ENCODE measurements at places on chromosomes 11 and 22.

DNA sequence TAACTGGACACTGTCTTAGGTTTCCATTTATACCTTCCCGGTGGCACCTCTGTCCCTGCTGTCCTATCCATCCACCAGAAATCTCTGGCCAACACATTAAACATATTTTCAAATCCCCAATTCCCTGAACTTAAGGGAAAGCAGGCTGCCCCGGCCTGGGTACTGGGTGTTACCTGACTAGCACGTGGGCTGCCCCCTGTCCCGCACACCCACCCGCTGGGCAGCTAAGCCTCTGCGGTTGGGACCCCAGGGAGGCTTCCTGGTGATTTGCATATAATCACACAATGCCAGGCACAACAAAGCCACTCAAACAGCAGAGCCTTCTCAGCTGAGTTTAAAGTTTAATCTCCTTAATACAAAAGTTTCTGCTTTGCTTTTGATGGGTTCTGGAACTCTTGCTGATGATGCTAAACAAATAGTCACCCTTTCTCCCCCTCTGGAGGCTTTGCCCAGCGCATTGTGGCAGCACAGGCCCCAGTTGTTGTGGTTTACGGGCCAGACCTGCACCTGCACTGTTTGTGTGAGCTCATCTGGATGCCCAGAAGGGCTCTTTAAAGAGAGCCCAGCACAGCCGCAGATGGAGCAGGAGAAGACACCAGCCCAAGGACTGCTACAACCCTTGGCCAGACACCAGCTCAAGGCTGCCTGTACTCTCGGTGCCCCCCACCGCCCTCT lies 59.9 kb upstream of the POU2AF1 start:
- DNase-seq: no peak

DNA sequence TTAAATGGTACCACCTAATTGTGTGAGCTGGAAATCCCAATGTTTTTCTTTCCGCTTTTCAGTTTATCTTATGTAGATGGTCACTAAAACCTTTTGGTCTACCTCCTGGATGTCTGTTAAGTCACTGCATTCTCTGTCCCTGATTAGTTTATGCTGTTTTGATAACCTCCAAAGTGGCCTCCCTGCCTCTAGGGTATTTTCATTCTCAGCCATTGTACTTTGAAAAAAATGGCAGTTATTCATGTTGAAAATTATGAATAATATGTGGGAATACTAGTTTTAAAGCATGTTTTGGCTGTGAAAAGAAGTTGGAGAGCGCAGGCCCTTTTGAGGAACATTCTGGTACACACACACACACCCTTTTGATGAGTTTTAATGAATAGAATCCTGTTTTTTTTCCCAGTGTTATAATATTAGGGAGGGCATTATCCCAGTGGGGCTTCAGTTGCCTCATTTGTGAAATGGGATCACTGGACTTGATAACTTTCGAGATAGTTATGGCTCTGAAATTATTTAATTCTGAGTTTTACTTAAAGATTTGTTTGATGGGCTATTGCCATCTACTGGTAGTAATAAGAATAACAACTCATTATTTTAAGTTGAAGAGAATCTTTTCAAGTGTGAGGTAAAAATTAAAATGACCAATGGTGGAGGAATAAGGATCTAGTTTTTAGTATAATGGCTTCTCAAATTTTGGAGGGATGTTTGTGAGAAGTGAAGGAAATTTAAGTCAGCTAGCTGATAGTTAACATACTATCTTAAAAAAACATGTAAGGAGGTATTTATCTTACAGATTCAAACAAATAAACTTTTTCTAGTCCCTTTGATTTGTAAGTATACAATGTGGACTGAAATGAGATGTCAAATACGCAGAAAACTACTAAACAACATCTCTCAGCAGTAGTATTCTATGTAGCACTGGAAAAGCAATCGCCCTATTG lies 3.9 kb downstream of the FDX1 start:
- no peak for DNase-seq

DNA sequence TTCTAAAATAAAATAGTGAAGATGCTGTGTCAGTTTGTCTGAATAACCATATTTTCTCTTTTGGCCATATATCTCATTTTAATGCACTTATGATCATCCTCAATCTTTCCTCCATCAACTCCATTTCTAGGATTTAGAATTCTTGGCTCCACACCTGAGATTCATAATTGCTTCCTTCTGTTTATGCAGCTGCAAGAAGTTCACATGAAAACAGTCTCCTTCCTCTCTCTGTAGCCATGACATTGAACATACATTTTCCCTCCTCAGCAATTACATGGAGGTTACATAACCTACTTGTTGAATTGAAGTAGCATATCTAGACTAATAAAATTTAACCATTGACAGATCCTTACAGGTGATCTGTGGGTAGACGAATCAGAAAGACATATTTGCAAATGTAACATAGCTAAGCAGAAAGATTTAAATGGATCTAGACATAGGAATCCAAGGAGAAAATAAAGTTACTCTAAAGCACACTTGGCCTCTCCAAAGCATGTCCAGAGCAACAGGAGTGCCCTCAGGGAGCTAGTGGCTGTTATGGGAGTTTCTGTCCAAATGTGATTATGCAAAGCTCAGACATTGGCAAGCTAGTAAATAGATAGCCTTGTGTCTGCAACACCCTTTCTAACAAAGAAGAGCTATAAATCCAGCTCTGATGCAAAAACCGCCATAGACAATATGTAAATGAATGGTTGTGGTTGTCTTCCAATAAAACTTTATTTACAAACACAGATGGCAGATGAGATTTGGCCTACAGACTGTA lies 119.9 kb upstream of the MPPED2 start:
- DNase-seq: no peak

DNA sequence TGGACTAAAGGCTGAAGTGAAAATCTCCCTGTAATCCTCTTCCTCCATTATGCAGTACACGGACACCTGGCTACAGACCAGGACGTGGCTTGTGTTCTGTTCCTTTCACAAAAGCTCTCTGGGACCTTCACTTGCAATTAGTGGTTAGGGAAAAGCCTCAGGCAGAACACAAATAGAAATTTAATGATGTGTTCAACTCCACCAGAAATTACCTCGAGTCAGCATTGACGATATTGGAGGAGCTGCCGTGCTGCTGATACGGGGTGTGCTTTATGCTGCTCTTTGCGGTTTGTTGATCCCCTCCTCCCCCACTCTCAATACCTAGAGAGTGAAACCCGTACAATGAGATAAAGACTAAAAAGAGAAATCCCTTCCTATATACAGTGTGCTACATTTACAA lies 48.9 kb downstream of the POLD3 start:
- no peak for DNase-seq

DNA sequence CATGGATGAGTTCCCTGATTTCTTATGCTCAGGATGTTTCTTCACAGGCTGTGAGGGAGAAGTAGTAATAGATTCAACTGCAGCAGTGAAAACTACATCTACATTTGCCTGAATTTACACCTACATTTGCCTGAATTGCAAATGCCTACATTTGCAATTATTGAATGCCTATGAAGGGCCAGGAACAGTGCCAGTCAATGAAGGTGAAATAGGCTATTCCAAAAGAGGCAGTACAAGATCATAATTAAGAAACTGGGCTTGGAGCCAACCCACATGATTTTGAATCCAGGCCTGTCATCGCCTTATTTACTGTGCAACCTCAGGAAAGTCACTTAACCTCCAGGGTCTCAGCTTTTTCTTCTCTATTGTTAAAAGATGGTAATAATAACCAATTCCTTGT lies 1353.3 kb downstream of the FAM181B start:
- DNase-seq: no peak

GRCh38 chr11:65850217-65851082 lies 7.5 kb downstream of the CFL1 start:
- no peak for DNase-seq

GRCh38 chr11:121253951-121254350 lies 38.6 kb upstream of the SC5D start:
- no peak for DNase-seq

DNA sequence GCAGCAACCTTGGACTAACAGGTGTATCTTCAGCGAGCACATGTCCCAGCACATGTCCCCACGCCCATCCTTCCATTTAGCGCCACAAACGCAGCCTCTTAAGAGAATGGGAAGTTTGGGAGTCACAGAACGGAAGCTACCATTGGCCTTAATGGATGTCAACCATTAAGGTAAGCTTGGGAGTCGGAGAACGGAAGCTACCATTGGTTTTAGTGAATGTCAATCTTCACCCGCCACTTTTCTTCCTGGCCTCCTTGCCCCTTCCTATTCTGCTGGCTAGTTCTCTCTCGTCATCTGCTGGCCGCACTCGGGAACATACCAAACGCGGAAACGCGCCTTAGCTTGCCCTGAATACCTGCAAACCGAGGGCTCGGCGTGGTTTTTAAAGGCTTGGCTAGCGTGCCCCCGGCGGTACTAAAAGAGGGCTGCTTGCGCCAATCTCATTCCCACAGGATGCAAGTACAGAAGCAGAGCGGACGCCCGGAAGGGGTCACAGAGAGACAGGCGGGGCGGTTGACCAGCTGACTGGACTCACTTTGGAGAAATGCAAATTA lies 24.3 kb downstream of the GLYATL1 start:
- DNase-seq: no peak

GRCh38 chr11:131606811-131607335 lies 236.5 kb downstream of the NTM start:
- no peak for DNase-seq

GRCh38 chr22:30326255-30326705 lies 461 bp downstream of the TBC1D10A start:
- DNase-seq: no peak

- no peak for DNase-seq
These were observed 9.6 kb upstream of the CTSD start for GRCh38 chr11:1773131-1773993.

- DNase-seq: no peak
These were observed 1.9 kb downstream of the CLTCL1 start for GRCh38 chr22:19289475-19290161.

DNA sequence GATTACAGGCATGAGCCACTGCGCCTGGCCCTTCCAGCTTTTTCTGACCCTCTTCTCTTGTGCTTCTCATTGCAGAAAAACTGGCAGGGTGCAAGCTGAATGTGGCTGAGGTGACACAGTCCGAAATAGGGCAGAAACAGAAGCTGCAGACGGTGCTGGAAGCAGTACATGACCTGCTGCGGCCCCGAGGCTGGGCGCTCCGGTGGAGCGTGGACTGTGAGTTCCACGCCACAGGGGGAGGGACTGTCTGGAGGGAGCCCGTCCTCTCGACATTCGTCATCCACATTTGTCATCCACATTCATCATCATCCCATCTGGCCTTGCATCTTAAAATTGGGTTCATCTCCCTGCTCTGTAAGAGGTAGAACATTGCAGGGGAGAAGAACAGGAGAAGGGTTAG lies 49.3 kb upstream of the PARVG start:
- no peak for DNase-seq

GRCh38 chr11:28759311-28759710 lies 651.1 kb downstream of the METTL15 start:
- no peak for DNase-seq

- DNase-seq: no peak
These were observed 2.4 kb downstream of the TPBGL start for GRCh38 chr11:75242722-75243600.

GRCh38 chr11:97367406-97368083 lies 977.7 kb downstream of the JRKL start:
- no peak for DNase-seq

DNA sequence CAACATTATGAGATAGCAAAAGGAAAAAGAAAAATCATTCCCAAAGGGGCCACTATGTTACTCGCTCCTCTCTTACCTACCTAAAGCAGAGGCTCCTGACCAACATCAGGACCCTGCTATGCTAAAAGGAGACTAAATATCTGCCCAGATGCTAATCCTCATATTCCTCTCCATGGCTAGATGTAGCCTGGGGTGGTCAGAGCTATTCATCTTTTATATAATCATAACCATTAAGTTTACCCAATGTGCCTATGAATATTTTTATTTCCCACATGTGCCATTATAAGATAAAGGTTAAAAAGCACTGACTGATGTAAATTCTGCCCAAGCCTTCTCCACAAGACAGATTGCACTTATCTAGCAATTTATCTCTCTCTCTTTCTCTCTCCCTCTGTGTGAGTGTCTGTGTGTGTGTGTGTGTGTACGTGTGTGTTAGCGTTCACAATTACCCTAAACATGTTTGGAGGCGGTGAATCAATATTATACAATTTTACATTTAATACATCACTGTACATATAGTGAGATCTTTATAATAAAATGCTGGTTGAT lies 41.2 kb upstream of the ANO5 start:
- no peak for DNase-seq

- no peak for DNase-seq
These were observed 841 bp upstream of the EIF4G2 start for GRCh38 chr11:10809373-10810160.

GRCh38 chr22:20580179-20580578 lies 72.8 kb downstream of the MED15 start:
- no peak for DNase-seq

GRCh38 chr22:21098099-21098671 lies 52.4 kb downstream of the LRRC74B start:
- no peak for DNase-seq

DNA sequence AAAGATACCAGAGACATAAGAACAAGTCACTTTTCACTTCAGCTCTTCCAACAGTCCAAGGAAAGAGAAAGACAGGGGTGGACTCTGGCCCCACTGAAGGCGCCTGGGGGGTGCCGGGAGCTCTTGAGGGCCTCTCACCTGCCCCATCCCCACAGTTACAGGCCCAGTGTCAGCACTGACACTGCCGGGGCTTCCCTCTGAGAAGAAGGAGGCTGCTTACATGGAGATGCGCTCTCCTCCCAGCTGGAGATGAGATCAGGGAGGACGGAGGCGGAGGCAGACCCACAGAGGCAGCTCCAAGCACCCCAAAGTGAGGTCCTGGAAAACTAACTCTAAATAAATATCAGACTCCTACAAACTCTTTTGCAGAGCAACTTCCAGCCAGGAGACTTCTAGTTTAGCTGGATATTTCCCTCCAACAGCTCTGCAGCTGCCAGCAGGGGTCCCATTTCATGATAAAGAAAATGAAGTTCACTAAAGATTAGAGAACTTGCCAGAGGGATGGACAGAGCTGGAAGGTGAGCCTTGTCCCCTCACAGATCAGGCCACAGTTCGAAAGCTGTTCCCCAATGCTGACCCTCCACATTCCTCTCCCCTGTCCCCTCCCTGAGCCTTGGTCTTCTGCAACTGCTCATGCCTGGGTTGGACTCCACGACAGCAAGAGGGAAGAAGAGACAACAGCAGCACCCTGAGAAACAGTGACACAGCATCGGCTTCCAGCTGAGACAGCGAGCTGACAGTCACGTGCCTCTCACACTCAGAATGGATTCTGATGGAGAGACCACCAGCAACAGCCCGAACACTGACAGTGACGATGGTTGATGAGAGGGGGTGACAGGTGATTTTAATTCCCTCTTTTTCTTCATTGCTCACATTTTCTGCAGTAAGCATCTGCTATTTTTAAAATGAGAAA lies 5.8 kb downstream of the CARS1 start:
- DNase-seq: no peak

Measured in activated CD4-positive, alpha-beta T cell treated with anti-CD3 and anti-CD28 coated beads for 1 hour (primary cell).